ENCODE measurements at places on chromosomes 11 and 22. TPM values are rescaled to one million over a fixed set of nuclear protein-coding genes. Genes with fewer than 3 reads are reported as not detected.

GRCh38 chr22:41229730-41230400 is 10.9 kb downstream of the CHADL start:
- DNase-seq, result no peak

GRCh38 chr11:2665526-2666400 is 34.0 kb downstream of the KCNQ1OT1 start:
- no peak for DNase-seq

GRCh38 chr11:18248561-18248960 is at the start of gene SAA2:
TSS of gene SAA2 (minus strand) at chr11:18248668. CDS start at chr11:18248011, 657 bp downstream.
- DNase-seq, result no peak

DNA sequence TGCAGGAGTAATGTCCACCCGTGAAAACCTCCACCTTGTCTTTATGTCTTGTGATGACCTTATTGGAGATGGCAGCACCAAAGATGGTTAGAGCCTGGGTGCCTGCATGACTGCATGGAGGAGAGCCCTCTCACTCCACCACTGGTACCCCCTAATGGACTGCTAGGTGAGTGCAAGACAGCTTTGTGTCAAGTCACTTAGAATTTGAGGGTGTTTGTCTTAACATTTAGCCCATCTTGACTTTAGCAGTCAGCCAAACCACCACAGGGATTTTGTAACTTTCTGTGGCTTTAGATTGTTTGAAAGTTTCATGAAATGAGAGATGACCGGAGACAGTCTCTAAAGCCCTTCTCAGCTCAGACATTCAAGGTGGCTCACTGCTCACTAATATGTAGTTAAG is 232.9 kb upstream of the NCAM1 start:
- no peak for DNase-seq

DNA sequence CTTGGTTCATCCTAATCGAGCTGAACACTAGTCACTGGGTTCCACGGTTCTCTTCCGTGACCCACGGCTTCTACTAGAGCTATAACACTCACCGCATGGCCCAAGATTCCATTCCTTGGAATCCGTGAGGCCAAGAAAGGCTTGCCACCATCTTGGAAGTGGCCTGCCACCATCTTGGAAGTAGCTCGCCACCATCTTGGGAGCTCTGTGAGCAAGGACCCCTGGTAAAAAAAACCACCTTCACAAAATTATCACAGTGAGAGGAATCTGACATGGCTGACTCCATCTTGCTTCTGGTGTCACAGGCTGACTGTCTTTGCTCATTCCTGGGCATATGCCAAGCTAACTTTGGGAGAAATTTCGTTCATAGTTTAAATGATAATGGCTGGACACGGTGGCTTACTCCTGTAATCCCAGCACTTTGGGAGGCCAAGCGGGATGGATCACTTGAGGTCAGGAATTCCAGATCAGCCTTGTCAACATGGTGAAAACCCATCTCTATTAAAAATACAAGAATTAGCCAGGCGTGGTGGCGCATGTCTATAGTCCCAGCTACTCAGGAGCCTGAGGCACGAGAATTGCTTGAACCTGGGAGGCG is 18.9 kb upstream of the KCTD14 start:
- no peak for DNase-seq

The TPH1 gene
- 0.04 TPM for polyA plus RNA-seq

The SLC22A6 gene
- polyA plus RNA-seq, result not detected

The CXCR5 gene
- not detected for polyA plus RNA-seq
